Thoracic aorta (tissue), 2 donors: ENCODE measurements at places on chromosomes 3 and 15. TPM values are rescaled to one million over a fixed set of nuclear protein-coding genes. Genes with fewer than 3 reads are reported as not detected.

Gene MYD88
- 27.8 TPM for total RNA-seq

Gene CCDC39
- not detected for total RNA-seq

Gene SLC35G2
- total RNA-seq = 5.3 TPM

Gene PPP4R2
- total RNA-seq = 39.3 TPM

Gene GCSAM
- total RNA-seq = 0.49 TPM

Gene SPSB4
- total RNA-seq = 1.1 TPM

Gene ZBBX
- total RNA-seq = not detected

Gene FGF12
- total RNA-seq = not detected

Gene SPTBN5
- total RNA-seq = 1.3 TPM

Gene MUC13
- total RNA-seq = not detected

Gene MST1R
- 7.7 TPM for total RNA-seq

Gene OR5K2
- not detected for total RNA-seq

Gene PIGBOS1
- 5.8 TPM for total RNA-seq

DNA sequence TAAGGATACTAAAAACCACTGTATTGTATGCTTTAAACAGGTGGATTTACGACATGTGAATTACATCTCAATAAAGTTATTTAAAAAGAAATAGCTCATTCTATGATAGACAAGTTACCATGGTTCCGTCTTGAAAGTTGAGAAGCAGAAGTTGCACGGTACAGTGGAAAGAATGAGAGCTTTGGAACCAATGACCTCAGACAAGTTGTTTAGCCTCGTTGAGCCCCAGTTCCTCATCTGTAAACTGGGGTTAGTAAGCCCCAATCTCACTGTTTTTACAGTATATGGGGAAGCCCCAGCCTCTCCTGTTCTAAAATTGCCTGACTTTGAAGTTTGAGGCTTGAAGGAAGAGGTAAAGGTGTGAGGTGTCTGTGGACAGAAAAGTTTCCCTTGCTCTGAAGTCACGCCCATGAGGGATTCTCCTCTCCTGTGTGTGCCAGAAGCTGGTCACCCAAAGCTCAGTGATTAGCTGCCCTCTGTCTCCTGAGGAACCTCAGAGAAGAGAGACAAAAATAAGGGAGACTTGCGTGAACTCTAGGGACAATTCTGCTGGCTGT, 10.0 kb downstream of the CRYGS start:
- no peak for DNase-seq

- no peak for DNase-seq
These were observed 124.5 kb downstream of the TLE3 start for GRCh38 chr15:69973102-69973714.

- DNase-seq = no peak
These were observed 67.9 kb downstream of the CACNA2D2 start for GRCh38 chr3:50435371-50436113.

DNA sequence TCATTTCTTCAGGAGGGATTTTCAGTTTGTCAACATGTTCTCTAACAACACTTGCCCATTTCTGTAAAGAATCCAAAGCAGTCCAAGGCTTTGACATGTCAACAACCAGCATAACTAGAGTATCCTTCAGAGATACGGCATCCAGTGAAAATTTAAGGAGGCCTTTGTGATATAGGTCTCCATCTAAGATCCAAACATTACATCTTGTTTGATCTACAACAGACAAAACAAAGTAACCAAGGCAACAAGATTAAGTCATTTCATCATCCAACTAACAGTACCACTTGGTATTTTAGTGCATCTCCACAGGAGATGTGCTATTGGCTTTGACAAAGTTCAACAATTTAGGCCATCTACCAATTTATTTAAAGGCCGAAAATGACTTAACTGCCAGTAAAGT, 25.8 kb downstream of the DYNC1LI1 start:
- DNase-seq = no peak

- DNase-seq = no peak
These were observed 10.4 kb downstream of the SLC12A8 start for GRCh38 chr3:125202197-125202596.

- DNase-seq = no peak
These were observed 81.2 kb upstream of the THBS1 start for GRCh38 chr15:39499681-39500080.

DNA sequence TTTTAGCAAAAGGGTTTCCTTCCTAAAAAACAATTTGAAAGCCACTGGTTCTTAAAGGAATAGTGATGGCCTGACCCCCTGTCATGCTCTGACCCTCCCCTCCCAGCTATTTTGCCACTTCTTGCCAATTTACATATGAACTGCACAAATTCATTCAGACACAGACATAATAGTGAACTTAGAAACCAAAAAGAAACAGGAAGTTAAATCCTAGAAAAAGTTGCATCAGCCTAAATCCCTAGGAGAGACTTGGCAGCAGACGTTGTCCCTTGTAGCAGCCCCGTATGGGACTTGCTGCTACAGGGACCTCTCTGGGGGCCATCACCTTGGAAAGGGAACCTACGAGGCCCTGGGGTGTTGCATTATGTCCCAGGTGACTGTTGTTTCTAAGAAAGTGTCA, 14.3 kb upstream of the PDE8A start:
- no peak for DNase-seq

DNA sequence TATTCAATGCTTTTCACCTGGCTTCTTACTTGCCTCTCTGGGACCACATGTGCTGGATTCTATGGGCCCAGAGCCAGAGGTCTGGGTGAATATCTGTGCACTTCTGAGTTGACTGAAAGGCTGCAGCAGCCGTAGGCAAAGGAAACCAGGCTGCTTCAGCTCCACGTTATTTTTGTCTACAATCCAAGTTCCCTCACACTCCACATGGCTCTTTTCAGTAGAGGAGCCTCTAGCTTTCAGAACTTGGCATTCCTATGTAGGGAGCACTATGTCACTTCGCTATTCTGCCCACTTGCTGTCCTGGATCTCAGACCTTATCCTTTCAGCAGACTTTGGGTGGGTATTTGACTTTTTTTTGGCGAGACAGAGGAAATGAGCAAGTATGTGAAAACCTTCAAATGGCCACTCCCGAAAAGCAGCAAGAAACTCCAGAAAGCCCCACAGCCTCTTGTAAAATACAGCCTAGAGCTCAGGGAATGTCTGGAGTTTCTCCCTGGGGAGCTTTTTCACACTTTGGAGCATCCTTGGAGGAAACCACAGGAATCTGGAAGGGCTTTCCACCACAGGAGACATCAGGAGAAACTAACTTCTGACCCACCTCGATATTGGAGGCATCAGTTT, 80.9 kb downstream of the DUT start:
- DNase-seq = no peak

DNA sequence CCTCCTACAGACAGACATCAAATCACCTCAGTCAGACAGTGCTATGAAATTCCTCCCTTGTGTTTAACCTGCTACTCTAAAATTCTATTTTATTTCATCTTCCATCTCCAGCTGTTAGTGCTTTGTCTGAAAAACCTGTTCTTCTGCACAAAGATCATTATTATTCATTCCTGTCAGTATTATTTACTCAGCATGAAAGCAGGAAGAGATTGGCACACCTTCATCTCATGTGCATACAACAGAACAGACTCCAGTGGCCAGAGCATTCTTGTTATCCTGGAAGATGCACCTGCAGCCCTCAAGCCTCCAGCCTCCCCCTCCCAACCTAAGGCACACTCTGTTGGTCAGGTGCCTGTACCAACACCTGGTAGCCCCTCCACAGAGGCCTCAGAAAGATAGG, 1.8 kb upstream of the ROPN1B start:
- no peak for DNase-seq

DNA sequence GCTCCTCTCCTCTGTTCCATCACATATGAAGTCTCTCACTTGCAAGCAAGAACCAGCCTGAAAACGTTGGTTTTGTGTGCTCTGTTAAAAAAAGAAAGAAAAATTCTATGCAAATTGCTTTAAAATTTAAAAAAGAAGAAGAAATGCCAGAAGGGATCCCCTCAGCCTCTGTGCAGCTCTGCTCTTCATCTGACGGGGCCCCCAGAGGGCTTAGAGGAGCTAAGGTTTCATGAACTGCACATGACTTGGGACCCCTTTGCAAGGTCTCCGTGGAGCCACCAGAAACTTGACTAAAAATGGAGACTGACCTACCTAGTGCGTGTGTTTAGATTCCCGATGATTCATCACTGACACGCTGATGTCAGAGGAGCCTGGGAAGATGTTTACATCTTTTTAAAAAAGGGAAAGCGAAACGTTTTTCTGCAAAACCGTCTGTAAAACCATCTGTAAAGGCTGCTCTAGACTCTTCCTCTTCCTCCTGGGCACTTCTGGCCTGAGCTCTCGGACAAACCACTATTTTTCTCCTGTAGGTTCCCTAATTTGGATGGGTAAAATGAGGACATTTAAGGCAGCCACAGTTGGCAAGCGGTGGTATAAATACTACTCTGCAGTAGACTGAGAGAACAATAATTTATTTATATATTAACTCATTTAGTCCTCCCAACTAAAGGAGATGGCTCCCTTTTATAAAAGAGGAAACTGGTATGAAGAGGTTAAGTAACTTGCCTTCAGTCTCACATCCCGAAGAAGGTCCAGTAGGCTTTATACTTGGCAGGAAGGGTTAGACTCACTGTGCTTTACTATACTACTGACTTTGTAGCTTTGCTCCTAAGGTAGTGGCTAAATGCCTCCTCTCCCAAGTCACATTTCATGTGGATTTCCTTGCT, 67.2 kb upstream of the POLG start:
- DNase-seq = no peak

DNA sequence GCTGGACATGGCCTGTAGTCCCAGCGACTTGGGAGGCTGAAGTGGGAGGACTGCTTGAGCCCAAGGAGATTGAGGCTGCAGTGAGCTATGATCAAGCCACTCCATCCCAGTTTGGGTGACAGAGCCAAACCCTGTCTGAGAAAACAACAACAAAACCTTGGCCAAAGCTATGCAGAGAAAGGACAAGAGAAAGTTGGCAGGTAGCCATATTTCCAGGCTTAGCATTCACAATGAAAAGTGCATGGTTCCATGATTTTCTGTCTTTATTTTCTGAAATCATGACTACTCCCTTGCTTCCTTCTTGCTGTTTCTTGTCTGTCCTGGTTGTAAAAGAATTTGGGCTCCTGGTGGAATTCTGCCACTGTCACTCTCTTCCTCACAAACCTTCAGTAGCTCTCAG, 284.6 kb upstream of the C2CD4B start:
- no peak for DNase-seq

GRCh38 chr3:116808725-116809124, 99.1 kb downstream of the TUSC7 start:
- no peak for DNase-seq

DNA sequence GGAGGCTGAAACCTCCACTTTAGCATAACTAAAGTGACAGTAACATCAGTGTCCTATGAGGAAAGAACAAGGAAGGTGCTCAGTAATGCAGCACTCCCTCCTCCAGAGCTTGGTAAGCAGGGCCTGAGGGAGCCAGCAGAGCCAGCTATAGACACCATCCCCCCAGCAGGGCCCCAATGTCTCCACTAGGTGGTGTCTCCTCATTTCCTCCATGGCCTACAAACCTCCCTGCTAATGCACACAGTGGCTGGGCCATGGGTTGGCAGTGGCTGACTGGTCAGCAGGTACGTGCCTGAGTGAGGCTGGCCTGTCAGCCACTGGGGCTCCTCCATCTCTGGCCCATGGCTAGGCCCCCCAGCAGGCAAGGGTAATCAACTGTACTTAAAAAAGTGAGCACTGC, 13.6 kb downstream of the MRPS25 start:
- DNase-seq = no peak

DNA sequence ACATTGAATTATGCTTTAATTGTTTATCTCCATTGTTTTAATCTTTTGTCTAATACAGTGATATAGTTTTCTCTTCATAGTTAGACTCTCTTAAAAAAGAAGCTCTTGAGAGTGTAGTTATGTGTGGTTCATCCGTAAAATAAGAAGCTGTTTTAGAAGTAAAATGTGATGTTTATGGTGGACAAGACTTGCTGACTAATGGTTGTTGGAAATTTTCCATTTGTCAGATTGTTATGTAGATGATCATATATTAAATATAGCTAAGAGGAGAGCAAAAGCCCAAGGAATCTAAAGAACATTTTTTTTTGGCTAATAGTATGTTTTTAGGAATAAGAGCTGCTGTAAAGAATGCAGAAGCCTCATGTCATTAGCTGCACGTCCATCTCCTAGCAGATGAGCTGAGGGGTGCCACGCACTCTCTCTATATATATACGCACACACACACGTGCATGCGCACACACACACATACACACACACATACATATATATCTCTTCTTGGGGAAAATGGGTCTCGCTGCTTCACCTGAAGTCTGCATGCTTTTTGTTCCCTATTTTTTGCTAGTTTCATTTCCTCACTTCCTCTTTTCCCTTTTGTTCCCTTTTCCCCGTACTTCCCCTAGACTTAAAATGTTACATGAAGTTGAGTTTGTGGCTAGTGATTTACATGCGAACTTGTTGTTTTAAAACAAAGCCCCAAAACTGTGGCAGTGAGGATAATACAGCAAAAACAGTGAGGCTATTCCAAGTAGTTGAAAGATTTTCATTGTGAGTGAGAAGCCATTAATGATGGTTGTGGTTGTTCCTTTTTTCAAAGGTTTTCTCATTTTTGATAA, 107.8 kb downstream of the MBNL1 start:
- no peak for DNase-seq

DNA sequence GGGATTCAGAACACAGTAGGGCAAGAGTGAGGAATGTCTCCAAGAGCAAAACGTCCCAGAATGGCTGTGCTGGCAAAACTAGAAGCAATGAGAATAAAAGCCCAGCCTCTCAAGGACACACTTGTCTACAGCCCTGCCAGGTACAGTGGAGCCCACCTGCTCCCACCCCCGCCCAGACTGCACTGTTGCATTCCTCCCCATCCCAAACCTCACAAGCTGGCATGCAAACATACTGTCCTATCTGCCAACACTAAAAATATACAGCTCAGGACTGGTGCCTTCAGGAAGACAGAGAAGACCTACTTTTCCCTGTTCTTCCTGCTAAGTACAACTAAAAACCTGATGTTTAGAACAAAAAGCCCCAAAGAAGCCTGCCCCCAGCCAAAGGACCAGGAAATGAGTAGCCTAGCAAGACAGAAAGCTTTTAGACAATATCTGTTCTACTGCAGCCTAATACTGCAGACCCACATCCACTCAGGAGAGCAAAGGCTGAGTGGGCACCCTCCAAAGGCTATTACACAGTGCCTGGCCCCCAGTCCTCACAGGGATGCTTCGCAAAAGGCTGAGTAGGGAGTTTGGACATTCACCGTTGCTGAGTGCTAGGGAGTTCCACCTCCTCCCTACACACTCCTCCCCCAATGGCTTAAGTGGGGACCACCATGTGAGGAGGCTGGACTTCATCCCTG, 13.5 kb downstream of the OCA2 start:
- no peak for DNase-seq

- no peak for DNase-seq
These were observed 8.4 kb upstream of the CNTN4 start for GRCh38 chr3:2090095-2090911.
